Inflammatory macrophage treated with lipopolysaccharide for 4 hours (primary cell): ENCODE measurements at places on chromosomes 4 and X.

DNA sequence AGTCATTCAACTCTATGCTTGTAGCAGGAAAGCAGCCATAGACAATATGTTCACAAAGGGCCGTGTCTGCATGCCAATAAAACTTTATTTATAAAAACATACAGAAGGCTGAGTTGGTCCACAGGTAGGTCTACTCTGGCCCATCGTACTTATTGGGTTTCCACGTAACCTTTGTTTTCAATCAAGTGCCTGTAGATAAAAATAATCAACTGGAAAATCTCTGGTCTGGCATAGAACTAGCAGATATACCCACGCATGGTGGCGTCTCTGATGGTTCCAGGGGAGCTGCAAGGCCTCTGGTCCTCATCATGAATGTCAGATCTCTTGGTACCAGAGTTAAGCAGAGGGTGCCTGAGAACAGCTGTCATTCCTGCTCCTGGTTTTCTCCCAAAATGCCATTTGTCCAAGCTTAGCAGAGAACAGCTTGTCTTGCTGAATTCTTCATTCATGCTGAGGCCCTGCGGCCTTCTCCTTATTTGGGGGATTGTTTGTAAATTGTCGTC, 31.4 kb upstream of the JAKMIP1 start:
- DNase-seq: no peak

DNA sequence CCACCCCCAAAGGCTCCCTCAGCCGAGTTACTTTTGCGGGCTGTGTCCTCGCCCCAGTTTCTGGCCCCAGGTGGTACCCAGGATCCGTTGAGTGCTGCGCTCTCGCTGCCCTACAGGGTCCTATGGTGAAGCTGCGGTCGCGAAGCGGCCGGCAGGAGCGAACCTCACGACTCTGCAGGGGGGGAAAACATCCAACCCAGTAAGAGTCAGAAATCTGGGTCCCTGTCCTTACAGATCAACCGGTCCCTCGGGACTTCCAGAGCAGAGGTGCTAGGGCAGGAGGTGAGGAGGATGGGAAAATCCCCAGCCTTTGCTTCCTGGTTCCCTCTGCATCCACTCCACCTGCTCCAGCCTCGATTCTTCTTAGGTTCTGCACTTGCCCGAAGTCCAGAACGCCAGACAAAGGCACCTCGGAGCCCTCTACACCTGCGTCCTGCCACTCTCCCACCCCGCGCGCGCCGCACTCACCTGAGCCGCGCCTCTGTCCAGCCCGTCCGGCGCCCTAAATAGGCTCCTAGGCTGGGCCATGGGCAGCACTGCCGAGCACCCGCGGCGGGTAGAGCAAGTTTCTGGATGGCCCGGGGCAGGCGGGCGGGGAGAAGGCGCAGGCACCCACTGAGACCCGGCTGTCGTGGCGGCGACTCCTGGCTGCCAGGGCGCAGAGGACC, at the start of gene HS3ST1:
HS3ST1 (minus strand) TSS at position 664 of the 668 bp plus-strand sequence. CDS start 28,889 bp downstream, outside the sequence.
- DNase-seq: no peak

DNA sequence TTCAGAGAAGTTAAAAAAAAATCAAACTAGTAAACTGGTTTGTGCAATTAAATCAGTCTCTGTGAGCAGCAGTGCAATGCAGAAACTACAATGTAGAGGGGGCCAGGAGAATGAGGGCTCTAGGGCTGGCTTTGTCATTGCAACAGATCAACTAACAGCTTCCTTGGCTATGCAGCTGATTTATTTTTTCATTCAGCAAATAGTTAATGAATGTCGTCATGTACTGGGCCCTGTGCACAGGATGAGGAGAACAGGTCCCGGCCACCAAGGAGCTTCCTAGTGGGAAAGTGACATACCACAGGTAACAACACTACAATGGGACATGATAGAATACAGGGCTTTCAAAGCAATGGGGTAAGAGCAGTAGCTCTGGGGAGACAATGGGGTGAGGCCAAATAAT, 190.1 kb downstream of the NSUN7 start:
- DNase-seq: no peak

- DNase-seq: no peak
These were observed 9.9 kb downstream of the ARHGAP36 start for GRCh38 chrX:131067846-131068745.

- DNase-seq: no peak
These were observed 255.3 kb downstream of the RAPGEF2 start for GRCh38 chr4:159358226-159358625.

- no peak for DNase-seq
These were observed 30.2 kb upstream of the FAM9C start for GRCh38 chrX:13074297-13075262.
